ENCODE measurements at places on chromosomes 16 and 17. TPM values are rescaled to one million over a fixed set of nuclear protein-coding genes. Genes with fewer than 3 reads are reported as not detected.

DNA sequence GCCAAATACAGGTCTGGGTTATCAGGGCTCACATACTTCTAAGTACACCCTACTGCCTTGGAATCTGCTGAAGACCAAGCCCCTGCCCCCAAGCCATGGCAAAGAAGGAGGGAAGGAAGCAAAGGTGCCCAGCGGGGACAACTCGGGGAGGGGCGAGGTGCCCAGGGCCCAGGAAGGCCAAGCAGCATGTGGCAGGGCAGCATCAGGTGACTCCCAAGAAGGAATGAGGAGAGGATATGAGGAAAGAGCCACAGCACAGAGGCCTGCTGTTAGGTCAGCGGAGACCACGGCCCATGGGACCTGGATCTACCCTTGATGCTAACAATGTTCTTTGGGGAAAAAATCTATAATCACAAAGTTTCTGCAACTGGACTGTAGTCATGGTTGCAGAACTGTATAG lies 142.6 kb upstream of the CRHR1 start:
- peaks cover 24% of the 10 kb centered on the region for H3K4me1 ChIP-seq
- peaks cover 22% of the 10 kb centered on the region for H3K36me3 ChIP-seq
- peaks cover 1% of the 10 kb centered on the region for H3K27me3 ChIP-seq
- DNase-seq = no peak
- H3K27ac ChIP-seq = no peak overlapping the region

DNA sequence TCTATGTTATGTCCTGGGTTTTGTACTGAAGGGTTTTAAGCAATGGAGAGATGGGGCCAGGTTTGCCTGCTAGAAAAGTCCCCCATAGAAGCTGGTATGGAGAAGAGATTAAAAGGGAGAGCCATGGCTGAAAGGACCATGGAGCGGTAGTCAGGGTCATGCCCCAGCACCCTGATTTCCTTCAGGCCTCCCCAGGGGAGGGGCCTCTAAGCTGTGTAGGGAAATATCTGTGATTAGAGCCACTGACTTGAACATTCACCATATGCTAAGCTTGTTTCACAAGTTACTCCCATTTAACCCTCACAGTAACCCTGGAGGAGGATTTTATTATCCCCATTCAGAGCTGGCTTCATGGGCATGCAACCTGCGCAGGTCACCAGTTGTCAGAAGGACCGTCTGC lies 3.8 kb upstream of the ATP2A3 start:
- no peaks in the 10 kb centered on the region for H3K36me3 ChIP-seq
- no peak overlapping the region for H3K27ac ChIP-seq
- H3K4me3 ChIP-seq = no peak overlapping the region
- DNase-seq = no peak
- peaks cover 20% of the 10 kb centered on the region for H3K4me1 ChIP-seq

- H3K27me3 ChIP-seq = peaks cover 14% of the 10 kb centered on the region
- no peaks in the 10 kb centered on the region for H3K4me1 ChIP-seq
- no peak overlapping the region for H3K27ac ChIP-seq
- no peaks in the 10 kb centered on the region for H3K36me3 ChIP-seq
- H3K4me3 ChIP-seq = no peak overlapping the region
- no peak for DNase-seq
Observed at GRCh38 chr16:19138601-19139000, 24.8 kb downstream of the ITPRIPL2 start.

DNA sequence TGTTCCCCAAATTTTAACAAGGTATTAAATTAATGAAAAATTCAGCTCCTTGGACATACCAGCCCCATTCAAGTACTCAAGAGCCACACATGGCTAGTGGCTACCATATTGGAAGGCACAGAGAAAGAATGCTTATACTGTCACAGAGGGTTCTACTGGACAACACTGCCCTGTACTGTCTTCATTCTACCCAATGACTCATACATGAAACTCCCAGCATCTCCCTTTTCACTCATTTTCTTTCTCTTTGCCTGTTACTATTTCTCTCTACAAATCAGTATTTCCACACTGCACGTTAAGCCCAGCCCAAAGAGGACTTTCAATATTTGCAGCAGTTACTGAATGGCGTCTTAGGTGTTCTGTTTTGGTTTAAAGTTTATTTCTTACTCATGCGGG lies 72.1 kb upstream of the RCVRN start:
- H3K27me3 ChIP-seq = no peaks in the 10 kb centered on the region
- no peak for DNase-seq
- no peaks in the 10 kb centered on the region for H3K36me3 ChIP-seq
- H3K27ac ChIP-seq = no peak overlapping the region
- H3K4me3 ChIP-seq = no peak overlapping the region

GRCh38 chr17:63476459-63476853 lies 405 bp upstream of the ACE start:
- peaks cover 6% of the 10 kb centered on the region for H3K4me1 ChIP-seq
- peak overlapping the region; percentile 62 for H3K4me3 ChIP-seq
- DNase-seq = no peak
- no peaks in the 10 kb centered on the region for H3K36me3 ChIP-seq

- no peak overlapping the region for H3K27ac ChIP-seq
- no peak for DNase-seq
- no peaks in the 10 kb centered on the region for H3K36me3 ChIP-seq
Observed at GRCh38 chr17:50559674-50560184, 786 bp upstream of the CACNA1G start.

- no peak overlapping the region for H3K4me3 ChIP-seq
- H3K4me1 ChIP-seq = peaks cover 2% of the 10 kb centered on the region
- no peak for DNase-seq
- H3K27me3 ChIP-seq = no peaks in the 10 kb centered on the region
Observed at GRCh38 chr16:46915483-46916025, 31.4 kb downstream of the GPT2 start.

GRCh38 chr16:3528406-3528805 lies 27.6 kb downstream of the CLUAP1 start:
- no peak for DNase-seq
- peaks cover 10% of the 10 kb centered on the region for H3K4me1 ChIP-seq
- H3K4me3 ChIP-seq = no peak overlapping the region
- H3K36me3 ChIP-seq = peaks cover 78% of the 10 kb centered on the region
- no peaks in the 10 kb centered on the region for H3K27me3 ChIP-seq

- no peaks in the 10 kb centered on the region for H3K4me1 ChIP-seq
- H3K4me3 ChIP-seq = no peak overlapping the region
- peaks cover 3% of the 10 kb centered on the region for H3K36me3 ChIP-seq
- DNase-seq = no peak
- H3K27ac ChIP-seq = no peak overlapping the region
- H3K27me3 ChIP-seq = peaks cover 24% of the 10 kb centered on the region
Observed at GRCh38 chr16:9159839-9160550, 68.6 kb downstream of the HAPSTR1 start.

Gene PSME3IP1
- total RNA-seq = 137 TPM

Gene HBA2
- not detected for total RNA-seq

Gene IRX3
- not detected for total RNA-seq
